Panc1 (cell line): ENCODE measurements at places on chromosomes 11 and 22. TPM values are rescaled to one million over a fixed set of nuclear protein-coding genes. Genes with fewer than 3 reads are reported as not detected.
A peak's percentile ranks its signal among the peaks of the same experiment; 100 is the strongest.

- peak; percentile 13 for DNase-seq
These were observed 30.3 kb downstream of the TRIM66 start for GRCh38 chr11:8652140-8652539.

The MAJIN gene
- not detected for total RNA-seq

- DNase-seq = no peak
These were observed 488.1 kb downstream of the NTM start for GRCh38 chr11:131858505-131858904.

GRCh38 chr11:108906329-108906728 lies 241.5 kb downstream of the DDX10 start:
- DNase-seq = no peak

The CARD16 gene
- total RNA-seq = not detected

The SLC37A2 gene
- 0.23 TPM for total RNA-seq

The KRTAP5-8 gene
- total RNA-seq = not detected

DNA sequence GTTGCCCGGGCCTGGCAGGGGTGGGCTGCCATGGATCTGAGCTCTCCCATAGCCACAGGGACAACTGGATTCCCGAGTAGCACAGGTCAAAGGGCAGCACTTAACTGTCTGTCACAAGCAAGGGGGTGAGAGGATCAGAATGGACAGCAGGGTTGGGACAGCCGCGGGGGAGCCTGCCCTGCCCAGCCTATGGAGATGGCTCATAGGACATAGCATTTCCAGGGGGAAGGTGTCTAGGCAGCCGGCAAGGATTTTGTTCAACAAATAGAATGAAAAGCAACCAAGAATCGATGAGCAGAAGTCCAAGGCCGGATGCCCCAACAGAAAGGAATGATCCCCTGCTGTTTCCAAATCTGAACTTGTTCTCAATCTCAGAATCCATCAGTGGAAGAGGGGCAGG lies 92.9 kb downstream of the RPS6KA4 start:
- no peak for DNase-seq

GRCh38 chr11:66359662-66360087 lies 11.9 kb downstream of the SLC29A2 start:
- DNase-seq = no peak
